ENCODE measurements at places on chromosomes 2 and 18.

DNA sequence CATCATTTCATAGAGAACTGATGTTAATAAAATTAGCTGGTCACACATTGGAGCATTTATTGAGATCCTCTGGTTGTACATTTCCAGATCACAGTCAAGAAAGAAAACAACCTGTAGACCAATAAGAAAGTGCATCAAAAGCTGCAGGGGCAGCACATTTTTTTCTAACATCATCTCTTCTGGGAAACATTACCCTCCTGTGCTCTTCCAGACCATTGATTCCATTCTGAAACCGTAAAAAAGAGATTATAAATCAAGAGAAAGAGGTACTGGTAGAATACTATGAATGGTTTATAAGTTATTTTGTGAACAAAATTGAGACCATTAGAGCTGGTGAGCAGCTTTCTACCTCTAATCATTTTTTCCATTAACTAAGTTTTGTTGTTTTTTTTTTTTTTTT lies 1548.2 kb upstream of the CELF4 start:
- no peak for DNase-seq

- no peak for DNase-seq
Observed at GRCh38 chr2:105241443-105241842, at the start of gene GPR45. GPR45 (plus strand) TSS chr2:105241743; CDS start chr2:105241859, 116 bp downstream.

DNA sequence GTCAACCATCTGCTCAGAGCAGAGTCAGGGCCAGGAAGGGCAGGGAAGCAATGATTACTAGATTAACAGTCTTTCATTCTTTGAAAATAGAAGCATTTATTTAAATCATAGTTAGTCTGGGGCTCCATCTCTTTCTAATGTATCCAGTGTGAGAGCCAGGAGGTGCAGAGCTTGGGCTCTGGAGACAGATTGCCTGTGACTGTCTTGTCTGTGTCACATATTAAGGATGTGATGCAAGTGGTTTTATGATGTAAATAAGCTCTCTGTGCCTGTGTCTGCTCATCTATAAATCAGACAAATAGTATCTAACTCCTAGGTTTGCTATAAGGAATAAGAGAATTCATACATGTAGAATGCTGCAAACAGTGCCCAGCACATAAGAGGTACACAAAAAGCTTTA lies 104.9 kb upstream of the TANK start:
- DNase-seq, result no peak

DNA sequence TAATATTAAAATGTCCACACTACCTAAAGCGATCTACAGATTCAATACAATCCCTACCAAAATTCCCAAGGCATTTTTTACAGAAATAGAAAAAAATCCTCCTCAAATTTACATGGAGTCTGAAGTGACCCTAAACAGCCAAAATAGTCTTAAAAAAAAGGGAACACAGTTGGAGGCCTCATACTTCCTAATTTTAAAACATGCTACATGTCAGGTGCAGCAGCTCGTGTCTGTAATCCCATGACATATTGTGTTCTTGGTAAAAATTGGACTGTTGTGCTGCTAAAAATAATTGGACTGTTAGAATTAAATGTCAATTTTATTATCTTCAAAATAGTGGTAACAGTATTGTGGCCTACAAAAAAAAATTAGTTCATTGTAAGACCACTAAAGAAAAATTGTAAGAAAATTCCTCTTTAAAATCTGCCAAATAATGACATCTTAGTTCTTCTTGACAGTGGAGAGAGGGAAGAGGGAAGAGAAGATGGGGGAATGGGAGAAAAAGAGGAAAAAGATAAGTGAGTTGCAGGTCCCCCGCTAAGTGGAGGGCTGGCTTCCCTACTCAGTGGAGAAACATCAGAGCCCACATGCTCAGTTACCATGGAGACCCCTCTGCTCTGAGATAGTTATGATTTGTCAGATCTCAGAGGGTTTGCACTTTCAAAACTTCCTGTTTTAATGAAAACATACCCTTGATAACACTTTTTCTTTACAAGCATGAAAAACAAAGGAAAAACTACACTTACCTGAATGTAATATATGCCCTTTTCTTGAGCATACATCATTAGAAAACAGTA lies 46.5 kb downstream of the UNC50 start:
- no peak for DNase-seq
